ENCODE measurements at places on chromosomes 12 and 14. TPM values are rescaled to one million over a fixed set of nuclear protein-coding genes. Genes with fewer than 3 reads are reported as not detected.
A peak's percentile ranks its signal among the peaks of the same experiment; 100 is the strongest.

GRCh38 chr14:42353315-42353714 lies 746.6 kb downstream of the LRFN5 start:
- no peak for DNase-seq

GRCh38 chr12:94304012-94304411 lies 155.6 kb downstream of the PLXNC1 start:
- no peak for DNase-seq

The MSRB3 gene
- total RNA-seq = 8.3 TPM

DNA sequence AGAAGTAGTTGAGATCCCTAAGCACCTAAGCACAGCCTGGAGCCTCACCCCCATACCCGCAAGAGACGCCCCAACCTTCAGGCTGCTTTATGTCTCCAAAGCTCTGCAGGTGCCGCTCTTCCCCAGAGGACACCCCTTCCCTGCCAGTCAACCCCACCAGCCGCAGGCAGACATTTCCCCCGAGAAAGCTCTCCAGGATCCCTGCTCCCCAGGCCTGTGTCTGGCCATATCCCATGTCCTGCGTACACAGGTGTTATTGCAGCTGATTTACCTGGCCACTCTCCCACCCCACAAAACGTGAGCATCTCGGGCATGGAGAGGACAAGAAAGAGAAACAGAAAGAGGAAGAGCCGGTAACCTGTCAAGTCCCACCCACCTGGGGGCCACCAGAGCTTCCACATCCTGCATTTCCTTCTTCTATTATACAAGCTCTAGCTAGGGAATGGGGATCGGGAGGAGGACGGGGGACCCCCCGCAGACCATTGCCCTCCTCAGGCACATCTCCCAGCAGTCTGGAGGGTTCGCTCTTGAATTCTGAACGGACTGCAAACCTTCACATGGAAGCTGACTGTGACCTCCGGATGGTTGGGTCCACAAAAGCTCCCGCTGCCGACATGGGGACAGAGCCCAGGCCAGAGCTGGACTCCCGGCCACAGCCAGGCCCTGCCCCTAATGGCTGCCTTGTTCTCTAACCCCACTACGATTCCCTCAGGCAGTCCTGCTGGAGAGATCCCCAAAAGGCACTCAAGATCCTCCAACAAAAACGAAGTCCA lies 17.6 kb downstream of the CCDC88C start:
- no peak for DNase-seq

The KCNH3 gene
- total RNA-seq = 0.16 TPM

The AKAP6 gene
- total RNA-seq = 9.7 TPM

- DNase-seq = no peak
Measured at GRCh38 chr12:66066929-66067523, 63.5 kb downstream of the LLPH start.

DNA sequence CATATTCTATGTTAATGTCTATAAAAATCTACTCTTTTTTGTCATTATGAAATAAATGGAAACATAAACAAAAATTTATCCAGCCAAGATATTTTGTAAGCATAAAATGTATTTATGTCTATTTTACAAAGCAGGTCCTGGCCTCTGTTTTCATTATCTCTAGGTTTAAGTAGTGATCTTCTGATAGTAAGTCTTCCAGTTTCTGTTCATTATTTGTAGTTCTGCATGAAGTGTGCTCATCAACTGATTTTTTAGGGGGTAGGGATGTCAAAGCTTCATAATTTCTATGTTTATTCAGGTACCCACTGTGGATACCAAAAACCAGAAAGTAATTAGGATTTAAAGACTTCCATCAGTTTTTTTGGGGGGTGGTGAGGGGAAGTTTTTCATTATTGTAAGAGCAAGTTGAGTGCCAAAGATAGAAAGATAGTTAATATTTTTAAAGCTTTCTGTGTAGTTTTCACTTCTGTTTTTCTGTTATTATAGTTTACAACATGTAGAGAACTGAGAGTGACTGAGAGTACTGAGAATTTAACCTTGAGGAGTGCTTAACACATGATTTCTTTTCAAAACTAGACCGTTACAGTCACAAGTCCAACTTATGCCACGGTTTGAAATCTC lies 30.6 kb upstream of the LMO3 start:
- no peak for DNase-seq

DNA sequence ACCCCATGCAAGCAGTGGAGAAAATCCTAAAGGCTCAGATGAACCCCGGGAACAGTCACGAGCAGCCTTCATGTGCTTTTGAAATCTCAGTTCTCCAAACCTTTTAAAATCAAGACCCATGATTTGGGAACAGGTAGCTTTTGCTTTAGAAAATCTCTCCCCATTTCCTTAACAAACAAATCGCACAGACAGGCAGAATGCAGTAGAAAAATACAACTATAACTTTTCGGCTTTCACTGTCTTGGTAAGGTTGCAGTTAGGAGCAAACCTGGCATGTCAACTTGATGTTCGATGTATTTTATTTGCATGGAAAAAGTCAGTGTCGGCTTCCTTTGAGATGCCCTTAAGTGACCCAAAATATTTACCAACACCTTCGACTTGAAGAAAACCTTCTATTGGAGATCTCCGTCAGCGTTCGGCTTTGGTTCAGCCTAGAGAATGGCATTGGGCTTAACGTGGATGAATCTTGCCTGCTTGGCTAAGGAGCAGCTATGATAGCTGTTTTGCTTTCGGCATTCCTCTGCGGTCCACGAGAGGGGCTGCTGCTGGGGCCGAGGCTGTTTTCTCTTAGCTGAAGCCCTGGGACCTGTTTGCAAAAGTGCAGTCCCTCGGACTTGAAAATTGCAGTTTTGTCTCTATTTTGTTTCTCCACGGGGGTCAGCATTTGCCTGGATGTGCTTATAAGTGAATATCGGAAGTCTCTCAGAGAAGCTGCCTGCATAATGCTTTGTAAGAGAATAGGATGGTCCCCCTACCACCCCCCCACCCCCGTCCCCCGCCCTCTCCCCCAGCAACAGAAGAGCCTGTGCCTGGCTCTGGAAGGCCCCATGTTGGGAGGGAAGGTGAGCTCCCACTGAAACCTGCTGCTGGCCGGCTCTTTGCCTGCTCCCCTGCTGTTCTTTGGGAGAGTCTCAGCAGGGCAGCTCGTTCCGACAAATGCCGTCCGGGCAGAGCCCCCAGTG lies 122.8 kb downstream of the AACS start:
- no peak for DNase-seq

The PPP1R36 gene
- 0.33 TPM for total RNA-seq

DNA sequence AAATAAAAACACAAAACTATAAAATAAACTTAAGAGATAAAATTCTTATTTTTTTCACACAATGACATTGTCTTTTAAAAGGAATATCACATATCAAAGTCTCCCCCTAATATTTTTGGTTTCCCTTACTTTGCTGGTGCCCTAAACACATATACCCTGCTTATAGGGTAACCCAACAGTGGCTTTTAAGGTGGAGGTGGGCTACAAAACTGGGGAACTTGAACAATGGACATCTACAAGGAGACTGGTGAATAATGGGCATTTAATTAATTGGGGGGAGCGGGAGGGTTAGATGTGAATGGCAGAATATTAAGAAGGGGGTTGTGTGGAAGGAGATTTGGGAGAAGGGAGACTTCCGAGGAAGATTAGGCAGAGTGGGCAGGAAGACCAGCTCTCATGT lies 9.6 kb downstream of the B4GALNT1 start:
- no peak for DNase-seq

The SERPINA6 gene
- total RNA-seq = not detected

GRCh38 chr12:27383429-27384260 lies 51.0 kb downstream of the BMAL2 start:
- DNase-seq = peak; percentile 77

DNA sequence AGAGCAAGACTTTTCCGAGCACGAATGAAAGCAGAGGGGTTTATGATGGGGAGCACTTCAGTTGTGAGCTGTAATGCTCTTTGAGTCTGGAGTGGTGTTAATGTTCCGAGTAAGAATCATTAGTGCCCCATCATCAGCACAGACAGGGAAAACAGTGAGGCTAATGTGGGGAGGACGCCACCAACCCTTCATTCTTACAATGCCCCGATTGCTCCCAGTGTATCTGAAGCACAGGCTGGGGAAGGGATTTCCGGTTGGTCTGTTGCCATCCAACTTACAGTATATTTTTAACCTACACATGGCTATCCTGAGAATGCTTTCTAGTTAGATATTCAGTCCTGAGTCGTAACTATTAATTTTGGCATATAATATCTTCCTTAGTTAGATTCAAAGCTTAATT lies 141.6 kb downstream of the APAF1 start:
- DNase-seq = no peak

Measured in neural crest cell (in vitro differentiated cells).